Activated gamma-delta T cell treated with Interleukin-2 at 50 U/mL for 16 hours (primary cell): ENCODE measurements at places on chromosomes 1 and 21.

DNA sequence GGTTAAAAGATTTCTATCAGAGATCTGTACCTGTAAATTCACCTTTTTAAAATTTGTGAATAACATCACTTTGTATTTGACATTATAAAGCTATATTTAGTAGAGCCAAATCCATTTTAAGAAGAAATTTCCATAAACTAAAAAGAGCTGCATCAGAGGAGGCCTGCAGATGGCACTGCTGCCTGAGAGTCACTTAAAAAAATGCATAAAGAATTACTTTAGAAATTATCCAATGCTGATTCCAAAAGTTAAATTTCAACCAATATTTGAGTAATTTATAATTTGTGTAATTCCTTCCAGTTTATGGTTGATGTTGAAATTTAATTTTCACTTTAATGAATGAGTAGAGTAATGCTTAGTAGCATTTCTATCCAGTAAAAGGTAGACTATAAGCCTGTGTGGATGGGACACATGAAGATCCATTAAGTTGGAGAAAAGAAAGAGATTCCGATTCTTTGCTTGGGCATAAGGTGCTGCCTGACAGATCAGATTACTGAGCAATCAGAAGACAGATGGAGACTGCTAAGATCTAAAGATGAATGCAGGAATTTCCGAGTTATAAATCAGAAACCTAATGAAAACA lies 20.7 kb upstream of the RPE65 start:
- DNase-seq, result no peak

- no peak for DNase-seq
Observed at GRCh38 chr1:119081700-119082099, 58.8 kb downstream of the WARS2 start.

GRCh38 chr21:36542312-36543101 lies 62.6 kb upstream of the CLDN14 start:
- DNase-seq, result no peak

DNA sequence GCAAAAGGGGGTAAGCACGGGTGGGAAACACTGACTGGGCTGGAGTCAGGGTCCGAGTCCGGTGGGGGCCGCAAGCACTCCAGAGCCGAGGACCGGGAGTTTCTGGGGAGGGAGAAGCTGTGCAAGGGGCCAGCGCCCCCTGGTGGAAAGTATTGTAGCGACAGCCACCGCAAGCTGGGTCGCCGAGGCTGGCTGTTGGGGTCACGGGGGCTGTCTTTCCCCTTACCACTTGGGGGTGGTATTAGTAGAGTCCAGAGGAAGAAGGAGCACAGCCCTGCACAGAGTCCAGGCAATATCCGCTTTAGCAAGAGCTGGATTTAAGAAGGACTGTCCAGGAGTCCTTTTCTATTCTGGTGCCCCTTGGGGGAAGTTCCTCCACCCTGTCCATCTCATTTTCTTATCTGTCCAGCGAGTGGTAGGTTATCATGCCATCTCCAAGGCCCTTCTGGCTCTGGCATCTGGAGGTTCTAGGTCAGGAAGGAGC lies 17.9 kb upstream of the ETV3 start:
- DNase-seq, result peak; percentile 77

DNA sequence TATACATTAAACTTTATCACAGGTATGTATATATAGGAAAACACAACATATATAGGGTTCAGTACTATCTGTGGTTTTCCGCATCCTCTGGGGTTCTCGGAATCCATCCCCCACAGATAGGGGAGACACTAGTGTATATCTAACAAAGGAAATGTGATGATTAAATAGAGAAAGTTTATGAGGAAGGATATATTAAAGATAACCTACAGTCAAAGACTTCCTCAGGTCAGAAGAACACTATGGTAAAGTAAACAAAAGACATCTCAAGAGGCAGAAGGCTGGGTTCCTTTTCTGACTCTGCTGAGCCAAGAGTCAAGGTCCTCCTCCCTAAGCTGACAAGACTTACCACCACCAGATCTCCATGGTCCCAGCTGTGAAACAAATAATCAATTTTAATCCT lies 12.1 kb downstream of the USP24 start:
- no peak for DNase-seq

GRCh38 chr1:115239426-115239825 lies 98.6 kb downstream of the NGF start:
- DNase-seq, result no peak

GRCh38 chr1:67264899-67265298 lies 42.8 kb upstream of the IL12RB2 start:
- DNase-seq, result no peak

DNA sequence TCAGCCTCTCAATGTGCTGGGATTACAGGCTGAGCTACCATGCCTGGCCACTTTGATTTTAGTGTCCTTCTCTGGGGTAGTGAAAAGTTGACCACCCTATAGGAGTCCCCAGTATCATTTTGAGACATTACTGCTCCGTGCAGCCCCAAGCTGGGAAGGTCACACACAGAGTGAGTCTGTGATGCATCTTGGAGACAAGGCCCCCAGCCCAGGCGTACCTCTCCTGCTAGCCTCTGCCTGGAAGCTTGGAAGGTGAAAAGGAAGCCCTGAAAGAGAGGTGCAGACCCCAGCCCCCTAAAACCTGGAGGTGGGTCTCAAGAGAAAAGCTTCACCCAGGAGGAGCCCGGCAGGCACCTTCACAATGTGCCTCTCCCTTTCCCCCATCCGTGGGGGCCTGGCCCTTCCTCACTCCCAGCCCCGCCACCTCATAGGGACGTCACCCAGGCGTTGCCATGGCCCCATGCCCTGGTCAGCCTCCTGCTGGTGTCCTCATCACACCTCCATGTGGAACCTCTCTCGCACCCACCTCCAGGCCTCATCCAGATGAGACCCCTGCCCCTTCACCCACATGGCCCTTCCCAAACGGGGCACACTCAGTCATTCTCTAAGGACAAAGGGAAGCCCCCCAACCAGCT lies 5.6 kb upstream of the ARF1 start:
- no peak for DNase-seq

DNA sequence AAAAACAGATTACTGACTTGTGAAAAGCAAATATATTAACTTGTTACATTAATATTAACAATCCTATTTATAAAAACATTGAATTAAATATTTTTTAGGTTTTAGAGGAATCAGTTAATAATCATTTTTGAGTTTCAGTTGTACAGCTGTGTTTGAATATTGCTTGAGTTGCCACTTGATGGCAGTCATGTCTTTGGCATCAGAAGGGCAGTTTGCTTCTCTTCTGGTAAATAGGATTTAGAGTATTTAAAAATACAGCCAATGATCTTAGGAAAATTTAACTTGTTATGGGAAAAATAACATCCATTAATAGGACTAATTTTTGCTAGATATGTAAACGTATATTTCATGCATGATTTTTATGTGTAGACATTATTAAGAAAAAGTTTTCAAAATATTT lies 234.1 kb downstream of the NCAM2 start:
- DNase-seq, result no peak

GRCh38 chr1:171909711-171910110 lies 68.4 kb downstream of the DNM3 start:
- DNase-seq, result no peak

GRCh38 chr1:172585861-172586260 lies 52.9 kb downstream of the SUCO start:
- DNase-seq, result no peak

GRCh38 chr1:178273707-178274410 lies 180.0 kb downstream of the RASAL2 start:
- DNase-seq, result no peak

DNA sequence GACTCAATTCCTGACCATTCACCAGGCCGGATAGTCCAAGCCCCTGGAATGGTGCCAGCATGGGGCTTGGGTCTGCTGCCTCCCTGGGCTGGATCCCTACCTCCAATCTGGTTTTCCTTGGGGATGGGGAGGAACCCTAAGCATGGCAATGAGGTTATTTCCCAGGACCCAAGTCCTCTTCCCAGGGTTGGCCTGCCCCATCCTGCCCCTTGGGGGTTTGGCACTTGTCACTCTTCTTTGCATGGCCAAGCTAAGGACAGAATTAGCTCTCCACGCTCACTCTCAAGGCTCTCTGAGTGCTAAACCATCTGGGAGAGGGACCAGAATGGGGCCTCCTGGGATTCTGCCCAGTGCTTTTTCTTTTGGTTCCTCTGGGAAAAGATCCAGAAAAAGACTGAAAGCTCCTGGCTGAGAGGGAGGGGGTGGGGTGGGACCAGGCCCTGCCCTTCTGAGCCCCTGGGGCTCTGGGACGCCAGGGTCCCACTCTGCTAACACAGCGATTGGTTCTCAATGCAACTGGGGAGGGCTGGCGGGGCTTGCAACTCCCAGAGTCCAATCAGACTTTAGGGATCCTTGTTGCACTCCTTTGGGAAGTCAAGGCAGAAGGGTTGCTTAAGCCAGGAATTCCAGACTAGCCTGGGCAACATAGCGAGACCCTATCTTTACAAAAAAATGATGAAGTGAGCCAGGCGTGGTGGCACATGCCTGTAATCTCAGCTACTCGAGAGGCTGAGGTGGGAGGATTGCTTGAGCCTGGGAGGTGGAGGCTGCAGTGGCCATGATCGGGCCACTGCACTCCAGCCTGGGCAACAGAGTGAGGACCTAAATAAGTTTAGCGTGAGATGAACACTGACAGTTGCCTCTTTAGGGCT lies 52.7 kb downstream of the DHRS3 start:
- no peak for DNase-seq

DNA sequence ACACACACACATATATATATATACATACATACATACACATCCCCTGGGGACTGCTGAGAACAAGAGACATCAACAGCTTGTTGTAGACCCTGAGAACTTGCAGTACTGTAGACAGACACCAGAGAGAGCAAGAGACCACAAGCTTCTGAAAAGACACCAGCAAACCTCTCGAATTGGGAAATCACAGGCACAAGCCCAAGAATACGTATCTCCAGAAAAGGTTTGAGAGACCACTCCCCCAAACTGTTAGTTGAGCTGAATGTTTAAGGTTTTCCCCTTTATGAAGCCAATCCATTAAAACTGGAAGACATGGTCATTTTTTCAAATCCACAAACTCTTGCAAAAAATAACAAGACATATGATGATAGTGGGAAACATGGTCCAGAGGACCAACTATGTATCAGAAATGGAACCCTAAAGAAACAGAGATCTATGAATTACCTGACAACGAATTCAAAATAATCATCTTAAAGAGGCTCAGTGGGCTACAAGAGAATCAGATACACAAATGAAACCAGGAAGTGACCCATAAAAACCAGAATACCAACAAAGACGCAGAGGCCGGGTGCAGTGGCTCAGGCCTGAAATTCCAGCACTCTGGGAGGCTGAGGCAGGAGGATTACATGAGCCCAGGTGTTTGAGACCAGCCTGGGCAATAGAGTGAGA lies 45.1 kb downstream of the SLC2A1 start:
- DNase-seq, result peak; percentile 61

DNA sequence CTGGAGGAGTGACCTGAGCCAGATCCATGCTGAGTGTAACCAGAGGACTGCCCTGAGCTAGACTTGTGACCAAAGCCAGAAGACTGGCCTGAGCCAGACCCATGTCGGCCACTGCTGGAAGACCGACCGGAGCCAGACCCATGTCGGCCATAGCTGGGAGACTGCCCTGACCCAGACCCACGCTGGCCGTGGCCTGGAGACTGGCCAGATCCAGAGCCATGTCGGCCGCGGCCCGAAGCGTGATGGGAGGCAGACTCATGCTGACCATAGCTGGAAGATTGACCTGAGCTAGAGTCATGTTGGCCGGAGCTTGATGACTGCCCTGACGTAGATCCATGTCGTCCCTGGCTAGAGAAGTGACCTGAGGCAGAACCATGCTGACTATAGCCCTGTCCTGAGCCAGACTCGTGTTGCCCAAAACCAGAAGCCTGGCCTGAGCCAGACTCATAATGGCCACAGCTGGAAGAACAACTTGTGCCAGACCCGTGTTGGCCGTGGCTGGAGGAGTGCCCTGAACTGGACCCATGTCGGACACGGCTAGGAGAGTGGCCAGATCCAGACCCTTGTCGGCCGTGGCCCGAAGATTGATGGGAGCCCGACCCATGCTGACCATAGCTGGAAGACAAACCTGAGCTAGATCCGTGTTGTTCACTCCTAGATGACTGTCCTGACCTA lies 5.1 kb downstream of the HRNR start:
- no peak for DNase-seq

- no peak for DNase-seq
Observed at GRCh38 chr1:165900576-165901380, 73.4 kb downstream of the UCK2 start.

DNA sequence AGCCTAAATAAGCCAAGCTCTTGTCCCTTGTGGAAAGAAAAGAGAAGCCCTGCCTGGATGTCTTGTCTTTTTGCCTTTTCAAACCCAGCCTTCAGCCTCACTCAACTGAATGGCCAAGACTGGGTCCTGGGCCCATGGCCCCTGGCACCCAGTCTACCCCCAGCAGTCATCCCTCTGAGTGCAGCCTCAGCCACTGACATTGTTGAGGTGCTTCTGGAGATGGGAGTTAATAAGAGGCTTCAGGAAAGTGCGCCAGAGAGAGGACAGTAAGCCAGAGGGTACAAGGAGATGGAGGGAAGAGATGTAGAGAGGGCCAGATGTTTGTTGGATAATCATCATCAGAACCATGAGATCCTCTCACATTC lies 6.8 kb downstream of the FNDC5 start:
- no peak for DNase-seq

DNA sequence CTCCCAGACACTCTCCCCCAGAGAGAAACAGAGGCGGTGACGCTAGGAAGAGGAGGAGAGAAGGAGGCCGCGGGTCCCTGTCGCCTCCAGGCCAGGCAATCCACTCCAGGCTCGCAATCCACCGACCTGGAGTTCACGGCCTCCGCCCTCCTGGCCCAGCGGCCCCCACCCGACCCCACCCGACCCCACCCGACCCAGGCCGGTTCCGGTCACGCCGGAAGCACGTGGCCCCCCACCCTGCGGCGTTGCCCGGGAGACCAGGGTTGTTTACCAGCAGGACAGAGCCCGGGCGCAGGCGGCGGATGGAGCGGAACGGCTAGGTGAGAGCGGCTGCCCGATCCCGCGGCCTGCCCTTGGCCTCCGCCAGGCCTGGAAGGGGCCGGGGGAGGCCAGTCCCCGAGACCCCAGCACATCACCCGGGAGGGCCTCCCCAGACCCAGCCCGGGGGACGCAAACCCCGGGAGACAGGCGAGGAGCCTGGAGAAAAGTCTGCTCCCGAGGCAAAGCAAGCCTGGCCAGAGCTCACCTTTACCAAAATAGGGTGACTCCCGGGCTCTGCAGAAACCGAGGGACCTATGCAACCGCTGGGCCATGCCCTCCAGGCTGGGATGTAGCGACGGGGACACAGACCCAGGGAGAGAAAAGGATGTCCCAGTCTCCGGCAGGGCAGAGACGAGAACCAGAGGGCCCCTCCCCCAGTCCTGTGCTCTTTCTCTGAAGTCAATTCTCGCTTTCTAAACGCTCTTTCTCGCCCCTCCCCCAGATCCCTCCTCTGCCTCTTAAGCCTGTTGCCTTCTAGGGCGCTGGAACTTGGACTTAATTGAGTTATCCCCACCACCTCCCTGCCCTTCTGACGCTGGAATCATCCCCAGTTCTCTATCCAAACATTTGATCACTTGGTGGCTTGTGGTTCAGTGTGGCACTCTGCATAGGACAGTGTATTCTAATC lies at the start of the genes PLA2G2C and UBXN10:
Gene PLA2G2C, minus strand, starts transcription at position 685 of the 949 bp plus-strand sequence. CDS start 9,155 bp downstream, outside the sequence.
Gene UBXN10, plus strand, starts transcription at position 263 of the 949 bp plus-strand sequence. CDS start 4,466 bp downstream, outside the sequence.
- DNase-seq, result peak; percentile 25

DNA sequence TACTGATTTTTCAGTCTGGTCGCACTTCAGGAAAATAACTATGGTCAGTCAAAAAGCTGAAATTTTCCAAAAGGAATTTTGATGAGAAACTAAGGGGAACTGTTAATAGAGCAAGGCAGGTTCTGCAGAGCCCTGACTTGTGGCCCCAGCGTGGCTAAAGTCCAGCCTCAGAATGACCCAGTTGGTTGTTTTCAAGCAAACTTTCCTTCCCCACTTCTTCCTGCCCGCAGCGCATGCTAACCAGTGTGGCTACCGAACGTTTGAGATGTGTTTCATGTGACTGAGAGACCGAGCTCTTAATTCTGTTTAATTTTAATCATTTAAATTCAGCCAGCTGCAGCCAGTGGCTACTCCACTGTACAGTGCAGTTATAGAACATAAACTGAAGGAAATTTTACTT lies 6.2 kb upstream of the IL10RB start:
- no peak for DNase-seq
